ENCODE measurements at places on chromosomes 5 and 9.
A peak's percentile ranks its signal among the peaks of the same experiment; 100 is the strongest.

DNA sequence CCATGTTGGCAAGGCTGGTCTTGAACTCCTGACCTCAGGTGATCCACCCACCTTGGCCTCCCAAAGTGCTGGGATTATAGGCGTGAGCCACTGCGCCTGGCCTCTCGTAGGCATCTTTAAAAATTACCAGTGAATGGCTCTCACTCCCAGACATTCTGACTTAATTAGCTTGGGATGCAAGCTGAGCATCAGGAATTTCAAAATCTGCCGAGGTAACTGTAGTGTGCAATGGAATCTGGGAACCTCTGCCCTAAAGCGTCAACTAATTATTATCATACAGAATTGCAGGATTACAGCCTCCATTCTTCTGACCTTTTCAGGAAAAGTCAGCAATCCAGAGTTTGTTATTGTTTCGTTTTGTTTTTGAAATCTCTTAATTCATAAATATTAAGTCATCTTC is 213.4 kb upstream of the DMAC1 start:
- no peak for DNase-seq

- DNase-seq, result no peak
These were observed 329.4 kb downstream of the ARHGEF28 start for GRCh38 chr5:73955271-73955846.

- DNase-seq, result no peak
These were observed 10.6 kb upstream of the HMHB1 start for GRCh38 chr5:143801252-143801939.

DNA sequence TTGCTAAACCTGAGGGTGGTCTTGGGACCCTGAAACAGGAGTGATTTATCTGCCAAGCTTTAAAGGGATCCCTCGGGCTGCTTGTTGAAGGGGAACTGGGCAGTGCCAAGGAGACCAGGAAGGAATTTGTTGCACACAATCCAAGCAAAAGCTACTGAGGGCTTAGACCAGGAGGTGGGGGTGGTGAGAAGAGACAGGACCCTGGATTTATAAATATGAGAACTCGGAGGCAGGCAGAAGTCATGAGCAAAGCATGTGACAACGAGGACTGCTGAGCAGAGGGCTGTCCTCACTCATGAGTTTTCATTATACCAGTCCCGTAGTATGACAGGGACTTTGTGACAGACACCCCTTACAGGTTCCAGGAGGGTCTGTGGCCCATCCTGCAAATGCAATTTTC is 237.3 kb downstream of the DRD1 start:
- no peak for DNase-seq

DNA sequence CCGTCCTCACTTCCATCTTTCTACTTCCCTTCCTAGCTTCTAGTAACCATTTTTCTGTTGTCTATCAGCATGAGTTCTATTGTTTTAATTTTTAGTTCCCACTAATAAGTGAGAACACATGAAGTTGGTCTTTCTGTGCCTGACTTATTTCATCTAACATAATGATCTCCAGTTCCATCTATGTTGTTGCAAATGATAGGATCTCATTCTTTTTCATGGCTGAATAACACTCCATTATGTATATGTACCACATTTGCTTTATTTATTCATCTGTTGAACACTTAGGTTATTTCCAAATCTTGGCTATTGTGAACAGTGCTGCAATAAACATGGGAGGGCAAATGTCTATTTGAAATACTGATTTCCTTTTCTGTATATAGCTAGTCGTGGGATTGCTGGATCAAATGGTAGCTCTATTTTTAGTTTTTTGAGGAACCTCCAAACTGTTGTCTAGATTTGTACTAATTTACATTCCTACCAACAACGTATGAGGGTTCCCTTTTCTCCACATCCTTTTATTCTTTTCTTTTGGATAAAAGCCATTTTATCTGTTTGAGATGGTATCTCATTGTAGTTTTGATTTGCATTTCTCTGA is 50.3 kb downstream of the NSD1 start:
- no peak for DNase-seq

DNA sequence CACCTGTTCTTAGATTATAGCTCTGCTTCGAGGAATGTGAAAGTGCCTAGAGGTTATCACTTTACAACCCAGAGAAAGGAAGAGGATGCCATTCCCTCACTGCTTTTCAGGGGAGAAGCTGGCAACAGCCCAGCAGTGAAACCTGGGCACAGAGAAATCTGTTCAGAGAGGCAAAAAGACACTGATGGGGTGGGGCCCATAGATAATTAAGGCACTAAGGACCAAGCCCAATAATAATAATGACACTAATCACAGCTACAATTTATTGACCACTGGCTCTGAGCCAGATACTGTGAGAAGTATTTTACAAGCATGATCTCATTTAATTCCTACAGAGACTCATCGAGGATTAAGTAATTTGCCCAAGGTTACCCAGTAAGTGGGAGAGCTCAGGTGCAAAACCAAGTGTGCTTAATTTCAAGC is 168.3 kb downstream of the PIK3R1 start:
- no peak for DNase-seq

DNA sequence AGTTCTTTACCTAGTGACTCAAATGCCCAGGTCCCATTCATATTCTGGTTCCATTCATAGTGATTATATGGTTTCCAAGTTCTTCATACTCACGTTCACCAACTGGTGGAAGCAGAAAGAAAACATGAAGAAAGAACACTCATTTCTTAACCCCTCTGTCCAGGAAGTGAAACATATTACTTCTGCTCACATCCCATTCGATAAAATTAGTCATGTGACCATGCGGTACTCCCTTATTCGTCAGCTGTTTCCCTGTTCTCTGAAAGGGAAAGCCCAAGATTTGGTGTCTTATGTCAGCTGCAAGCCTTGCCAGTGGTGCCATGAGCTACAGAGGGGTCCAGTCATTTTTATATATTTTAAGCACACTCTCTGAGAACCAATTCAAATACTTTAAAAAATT is 387.0 kb upstream of the DMAC1 start:
- no peak for DNase-seq

DNA sequence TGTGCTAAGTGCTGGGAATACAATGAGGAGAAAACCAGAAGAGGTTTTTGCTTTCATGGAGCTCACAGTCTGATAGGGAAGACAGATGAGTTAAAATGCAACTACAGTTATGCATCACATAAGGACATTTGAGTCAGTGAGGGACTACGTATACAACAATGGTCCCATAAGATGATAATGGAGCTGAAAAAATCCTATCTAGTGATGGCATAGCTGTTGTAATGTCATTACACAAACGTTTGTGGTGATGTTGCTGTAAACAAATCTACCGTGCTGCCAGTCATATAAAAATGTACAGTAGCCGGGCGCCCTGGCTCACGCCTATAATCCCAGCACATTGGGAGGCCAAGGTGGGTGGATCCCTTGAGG is 110.1 kb upstream of the RAD23B start:
- no peak for DNase-seq

GRCh38 chr5:65742565-65743231 is 20.7 kb downstream of the NLN start:
- peak; percentile 63 for DNase-seq

DNA sequence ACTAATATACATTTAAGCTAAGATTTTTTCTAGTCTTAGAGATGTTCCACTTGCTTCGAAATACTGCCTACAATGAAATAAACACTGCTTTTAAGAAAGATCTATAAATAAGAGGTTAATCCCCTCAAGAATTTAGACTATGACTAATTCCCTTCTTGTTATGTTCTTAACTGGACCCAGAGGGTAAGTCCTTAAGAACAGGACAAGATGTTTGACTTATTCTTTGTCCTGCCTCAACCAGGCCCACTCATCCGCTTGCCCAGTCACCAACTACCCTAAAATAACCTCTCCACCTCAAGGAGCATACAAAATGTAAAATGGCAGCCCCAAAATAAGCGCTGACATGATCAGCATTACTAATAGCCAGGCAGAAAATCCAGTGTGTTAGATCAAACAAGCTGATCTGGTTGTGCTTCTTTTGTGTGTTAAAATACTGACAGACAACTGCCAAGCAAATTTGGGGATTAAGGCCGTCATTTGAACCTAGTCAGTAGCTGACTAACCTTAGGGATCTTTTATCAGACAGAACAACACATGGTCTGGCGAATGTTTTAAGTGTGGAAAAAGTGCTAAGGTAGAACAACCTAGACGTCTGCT is 93.7 kb upstream of the SMC5 start:
- no peak for DNase-seq

DNA sequence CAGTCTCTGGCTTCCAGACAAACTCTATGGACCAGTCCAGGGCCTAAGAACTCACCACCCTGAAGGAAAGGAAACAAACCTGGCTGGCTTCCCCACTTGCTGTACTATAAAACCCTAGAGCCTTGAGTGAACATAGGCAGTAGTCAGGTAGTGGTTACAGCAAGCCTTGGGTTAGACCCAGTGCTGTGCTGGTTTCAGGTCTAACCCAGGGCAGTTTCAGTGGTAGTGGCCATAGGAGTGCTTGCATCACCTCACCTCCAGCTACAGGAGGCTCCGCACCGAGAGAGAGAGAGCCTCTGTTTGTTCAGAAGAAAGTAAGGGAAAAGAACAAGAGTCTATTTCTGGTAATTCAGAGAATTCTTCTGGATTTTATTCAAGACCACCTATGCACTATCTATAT is 714.1 kb upstream of the CDH10 start:
- DNase-seq, result no peak

- no peak for DNase-seq
These were observed 34.5 kb upstream of the RASA1 start for GRCh38 chr5:87233143-87233542.

DNA sequence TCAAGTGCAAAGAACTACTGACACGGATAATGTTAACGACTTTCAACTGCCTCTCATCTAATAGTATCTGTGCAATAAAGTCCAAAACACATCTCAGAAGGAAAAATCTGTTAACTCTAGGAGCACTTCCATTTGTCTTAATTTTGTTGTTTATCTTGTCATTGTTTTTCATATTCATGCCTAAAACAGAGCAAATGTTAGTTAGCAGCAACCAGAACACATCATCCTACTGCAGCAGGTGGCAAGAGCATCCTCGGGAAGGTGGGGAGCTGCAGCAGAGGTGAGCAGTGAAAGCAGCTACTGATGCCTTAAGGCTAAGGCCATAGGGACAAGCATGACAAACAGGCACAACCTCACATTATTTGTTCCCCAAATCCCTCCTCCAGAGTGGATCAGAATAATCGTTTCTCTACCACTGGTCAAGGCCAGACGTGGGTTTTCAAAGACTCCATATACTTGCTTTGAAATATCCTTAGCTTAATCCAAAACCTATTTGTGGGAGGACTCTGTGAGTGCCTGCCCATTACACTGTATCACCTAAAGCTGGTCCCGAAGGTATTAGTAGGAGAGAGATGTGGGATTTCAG is 1.0 kb downstream of the HMGCS1 start:
- DNase-seq, result no peak

GRCh38 chr9:13427587-13427986 is 148.1 kb upstream of the MPDZ start:
- peak; percentile 36 for DNase-seq

DNA sequence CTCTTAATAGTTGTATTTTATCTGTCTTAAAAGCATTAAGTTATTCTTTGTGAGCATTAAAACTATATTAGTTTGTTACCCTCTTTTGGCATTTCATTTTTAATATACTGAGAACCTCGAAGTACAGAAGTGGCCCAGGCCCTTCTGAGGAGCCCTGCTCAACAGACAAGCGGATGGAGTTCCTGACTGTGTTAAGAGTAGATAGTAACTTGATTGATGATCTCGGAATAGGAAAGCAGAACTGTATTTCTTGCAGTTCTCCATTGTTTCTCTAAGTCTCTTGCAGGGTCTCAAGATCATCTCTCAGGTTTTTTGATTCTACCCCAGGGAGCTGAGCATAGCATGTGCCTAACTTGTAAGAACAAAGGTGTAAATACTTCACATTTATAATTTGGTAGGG is 139.6 kb downstream of the SMARCA2 start:
- no peak for DNase-seq

- no peak for DNase-seq
These were observed 384.2 kb upstream of the CDH10 start for GRCh38 chr5:25029004-25029403.

DNA sequence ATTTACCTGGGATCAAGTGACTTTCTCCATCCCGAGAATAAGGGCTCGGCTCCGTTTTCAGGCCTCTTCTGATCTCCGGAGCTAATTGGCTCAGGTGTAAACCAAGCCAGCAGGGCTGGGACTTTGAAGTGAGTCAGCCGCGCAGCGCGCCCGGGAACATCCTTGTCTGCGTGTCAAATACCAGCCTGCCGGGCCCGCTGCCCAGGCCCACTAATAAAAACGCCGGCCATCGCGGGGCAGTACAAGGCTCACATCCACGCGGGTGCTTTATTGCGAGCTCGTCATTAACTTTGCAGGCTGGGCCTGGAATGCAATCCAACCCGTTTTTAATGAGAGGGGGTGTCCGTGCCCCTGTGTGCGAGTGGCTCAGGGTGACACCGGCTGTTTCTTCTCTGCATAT is 416.8 kb downstream of the IRX2 start:
- DNase-seq, result no peak

DNA sequence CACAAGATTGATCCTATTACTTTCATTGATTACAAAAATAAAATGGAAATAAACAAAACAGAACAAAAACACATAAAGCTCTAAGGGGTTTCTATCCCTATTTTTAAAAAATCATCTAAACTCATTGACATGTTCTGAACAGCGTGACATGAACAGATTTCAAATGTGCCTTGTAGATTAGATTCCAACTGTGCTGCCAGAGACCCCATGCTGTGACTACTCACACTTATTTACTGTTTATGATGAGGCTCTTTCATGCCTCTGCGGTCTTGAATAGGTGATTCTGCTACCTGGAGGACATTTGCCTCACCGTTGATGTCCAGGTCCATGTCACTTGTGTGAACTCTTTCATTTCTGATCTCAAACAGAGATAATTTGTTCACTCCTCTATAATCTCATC is 990.2 kb downstream of the CDH12 start:
- DNase-seq, result no peak

- peak; percentile 65 for DNase-seq
These were observed 72.8 kb upstream of the ASTN2 start for GRCh38 chr9:117487555-117488175.

GRCh38 chr5:177545487-177546257 is 8.7 kb downstream of the FAM193B start:
- no peak for DNase-seq

DNA sequence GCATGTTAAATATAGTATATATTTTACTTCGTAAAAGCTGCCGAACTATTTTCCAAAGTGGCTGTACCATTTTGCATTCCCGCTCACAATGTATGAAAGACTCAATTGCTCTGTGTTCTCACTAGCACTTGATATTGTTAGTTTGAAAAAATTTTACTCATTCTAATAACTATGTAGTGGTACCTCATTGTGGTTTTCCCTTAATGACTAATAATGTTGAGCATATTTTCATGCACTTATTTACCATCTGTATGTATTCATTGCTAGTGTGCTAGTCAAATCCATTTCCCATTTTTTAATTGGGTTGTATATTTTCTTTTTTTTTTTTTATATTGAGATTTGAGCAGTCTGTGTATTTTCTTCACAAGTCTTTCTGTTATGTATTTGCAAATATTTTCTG is 58.4 kb downstream of the RANBP17 start:
- DNase-seq, result no peak
